ENCODE measurements at places on chromosomes 2 and 18.

GRCh38 chr2:140063356-140063755 lies 1283.2 kb upstream of the NXPH2 start:
- DNase-seq, result no peak

- DNase-seq, result no peak
Observed at GRCh38 chr2:144941743-144942488, 422.0 kb upstream of the ZEB2 start.

DNA sequence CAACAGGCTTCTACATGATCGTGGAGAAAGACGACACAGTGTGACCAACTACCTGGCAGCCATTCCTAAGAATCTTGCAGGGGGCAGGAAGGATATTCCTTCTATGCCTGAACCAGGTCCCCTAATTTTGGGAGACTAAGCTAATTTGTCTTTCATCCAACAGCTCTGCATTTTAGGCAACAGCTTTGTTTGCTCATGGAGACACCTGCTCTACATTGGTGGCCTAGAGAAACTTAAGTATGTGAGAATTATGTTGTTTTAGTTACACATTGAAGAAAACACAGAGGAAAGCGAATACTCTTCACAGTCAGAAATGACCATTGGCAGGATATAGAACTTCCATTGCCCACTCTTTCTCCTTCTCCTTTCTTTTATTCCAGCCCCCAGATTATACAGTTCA lies 75.2 kb downstream of the ASXL3 start:
- no peak for DNase-seq

DNA sequence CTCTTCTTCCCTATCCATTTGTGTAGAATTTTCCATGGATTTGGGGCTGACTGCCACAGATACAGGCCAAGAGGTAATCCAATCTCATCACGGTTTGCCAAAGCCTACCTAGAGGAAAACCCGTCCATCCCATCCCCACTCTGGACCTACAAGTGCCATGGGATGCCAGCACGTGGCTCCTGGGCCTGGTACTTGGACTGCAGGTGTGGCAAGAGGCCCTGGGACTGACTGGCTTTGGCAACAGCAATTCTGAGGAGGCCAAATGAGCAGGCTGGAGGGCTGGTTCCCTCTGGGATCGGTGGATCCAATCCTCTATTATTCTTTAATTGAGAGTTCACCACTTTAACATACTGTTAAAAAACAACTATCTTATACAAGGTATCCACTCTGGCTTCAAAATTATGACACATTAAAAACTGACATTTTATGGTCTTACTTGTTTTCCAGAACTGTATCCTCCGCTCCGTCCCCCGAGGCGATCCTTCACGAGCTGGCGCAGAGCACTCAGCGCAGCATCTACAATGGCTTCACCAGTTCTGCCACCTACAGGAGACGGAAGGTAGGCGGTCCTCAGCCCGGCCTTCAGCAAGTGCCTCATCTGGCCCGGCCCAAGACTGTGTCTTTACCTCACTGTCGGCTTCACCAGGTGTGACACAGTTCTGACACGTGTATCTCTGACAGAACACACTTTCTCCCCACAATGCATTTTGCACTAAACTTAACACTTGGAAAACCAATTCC lies 19.8 kb downstream of the PDIA6 start:
- no peak for DNase-seq

- no peak for DNase-seq
Observed at GRCh38 chr18:58139459-58140386, 95.7 kb downstream of the NEDD4L start.

DNA sequence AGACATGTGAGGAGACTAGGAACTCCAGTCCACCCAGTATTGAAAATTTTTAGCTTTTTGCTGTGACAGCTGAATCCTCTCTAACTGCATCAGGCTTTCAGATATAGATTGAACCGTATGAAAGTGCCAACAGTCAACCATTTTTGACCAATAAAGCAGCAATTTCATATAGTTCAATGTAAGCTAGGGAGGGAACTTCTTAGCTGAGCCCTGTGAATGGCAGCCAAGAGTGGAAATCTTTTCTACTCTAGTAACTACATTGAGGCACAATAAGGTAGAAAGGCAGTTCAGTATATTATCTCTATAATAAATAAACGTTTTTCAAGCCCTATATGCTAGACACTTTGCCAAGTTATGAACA lies 96.3 kb upstream of the TANK start:
- DNase-seq, result no peak

GRCh38 chr18:8319798-8320489 lies 289.3 kb upstream of the RAB12 start:
- no peak for DNase-seq

DNA sequence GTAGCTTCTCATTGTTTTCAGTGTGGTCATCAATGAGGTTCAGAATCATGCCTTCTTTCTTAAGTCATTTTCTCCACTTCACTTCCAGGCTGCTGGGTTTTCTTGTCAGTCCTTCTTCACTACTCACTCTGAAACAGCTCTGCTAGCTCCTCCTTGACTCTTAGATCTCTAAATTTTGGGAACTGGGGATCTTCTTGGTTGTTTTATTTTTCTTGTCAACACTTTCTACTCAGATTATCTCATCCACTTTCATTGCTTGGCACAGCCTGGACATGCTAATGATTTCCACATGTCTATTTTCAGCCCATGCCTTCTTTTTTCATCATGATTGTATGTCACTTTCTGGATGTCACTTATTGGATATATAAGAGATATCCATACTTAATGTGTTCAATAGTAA lies 517.8 kb upstream of the DSEL start:
- no peak for DNase-seq

DNA sequence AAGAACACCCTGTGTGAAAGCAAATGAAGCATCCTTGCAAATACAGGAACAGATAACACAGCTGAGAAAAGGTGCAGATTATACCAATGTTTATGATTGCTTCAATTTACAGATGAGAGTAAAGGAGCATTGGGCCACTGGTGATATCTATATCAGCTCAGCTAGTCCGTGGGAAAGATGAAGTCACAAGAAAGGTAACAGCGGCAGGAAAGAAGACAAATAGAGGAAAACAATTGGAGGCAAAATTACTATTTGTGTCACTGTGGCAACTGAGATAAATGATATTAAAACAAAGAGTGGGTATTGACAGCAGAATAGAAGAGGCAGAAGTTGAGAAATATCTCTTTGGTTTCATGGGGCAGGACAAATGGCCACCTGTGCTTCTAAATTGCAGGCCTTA lies 121.2 kb upstream of the CAVIN2 start:
- no peak for DNase-seq

DNA sequence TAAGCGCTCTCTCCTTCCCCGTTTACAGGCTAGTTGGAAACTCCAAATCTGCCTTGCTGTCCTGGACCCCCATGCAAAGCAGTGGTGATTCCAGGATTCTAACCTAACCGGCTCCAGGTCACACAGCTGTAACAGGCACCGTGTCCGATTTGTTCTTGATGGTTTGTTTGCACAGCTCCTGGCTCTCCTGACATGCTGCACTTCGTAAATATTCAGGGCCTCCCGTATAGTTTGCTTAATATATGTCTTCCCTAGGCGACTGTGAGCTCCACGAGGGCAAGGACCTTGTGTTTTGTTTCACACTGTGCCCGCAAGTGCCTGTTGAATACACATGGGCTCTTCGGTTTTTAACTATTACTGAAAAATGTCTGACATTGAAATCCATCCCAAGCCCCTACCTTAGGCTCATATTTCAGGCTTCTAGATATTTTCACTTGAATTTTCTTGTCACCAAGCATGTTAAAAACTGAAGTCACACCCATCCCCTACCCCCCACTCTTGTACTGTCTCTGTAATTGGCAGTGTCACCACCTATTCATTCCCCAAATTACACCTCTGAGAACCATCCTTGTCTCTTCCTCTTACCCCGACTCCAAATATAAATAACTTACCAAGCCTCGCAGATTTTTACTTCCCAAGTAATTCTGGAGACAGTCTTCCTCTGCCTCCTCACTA lies 1.0 kb upstream of the PUM2 start:
- no peak for DNase-seq

- no peak for DNase-seq
Observed at GRCh38 chr2:149184991-149185390, 145.4 kb upstream of the LYPD6 start.

- DNase-seq, result no peak
Observed at GRCh38 chr18:44625386-44625785, 55.3 kb upstream of the SETBP1 start.

GRCh38 chr18:78416853-78417252 lies 562.8 kb upstream of the SALL3 start:
- no peak for DNase-seq

DNA sequence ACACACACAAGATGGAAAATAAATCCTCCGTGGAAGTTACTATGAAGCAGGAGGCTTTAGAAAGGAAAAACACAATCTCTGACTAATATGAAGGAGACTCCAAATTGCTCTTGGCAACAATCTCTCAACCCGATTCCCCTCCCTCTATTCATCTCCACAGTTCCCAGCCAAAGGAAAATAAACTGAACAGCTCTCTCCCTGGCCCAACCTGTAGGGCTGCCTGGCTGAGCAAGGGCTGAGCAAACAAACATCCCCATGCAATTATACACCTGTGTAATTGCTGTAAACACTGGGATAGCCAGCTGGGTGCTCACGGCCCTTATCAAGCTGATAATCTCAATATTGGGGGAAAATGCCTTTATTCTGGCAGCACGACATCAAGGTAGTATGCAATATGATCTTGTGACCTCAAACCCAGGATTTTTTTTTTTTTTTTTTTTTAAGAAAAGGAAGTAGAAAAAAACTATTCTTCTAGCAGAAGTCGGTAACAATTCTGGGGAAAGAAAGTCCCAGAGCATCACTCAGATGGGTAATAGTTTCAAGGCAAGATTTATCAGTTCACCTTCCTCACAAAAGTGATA lies 203.3 kb upstream of the SMAD2 start:
- no peak for DNase-seq

GRCh38 chr2:191245869-191246531 lies 796 bp downstream of the MYO1B start:
- DNase-seq, result peak; percentile 3

DNA sequence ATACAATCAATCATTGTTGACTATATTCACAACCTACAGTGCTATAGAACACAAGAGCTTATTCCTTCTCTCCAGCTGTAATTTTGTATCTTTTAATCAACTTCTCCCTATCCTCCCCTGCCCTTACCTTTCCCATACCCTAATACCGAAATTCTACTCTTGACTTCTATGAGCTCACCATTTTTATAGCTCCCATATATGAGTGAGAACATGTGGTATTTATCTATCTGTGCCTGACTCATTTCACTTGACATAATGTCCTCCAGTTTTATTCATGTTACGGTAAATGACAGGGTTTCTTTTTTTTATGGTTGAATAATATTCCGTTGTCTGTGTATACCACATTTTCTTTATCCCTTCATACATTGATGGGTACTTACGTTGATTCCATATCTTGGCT lies 2.6 kb downstream of the MROH2A start:
- no peak for DNase-seq

- no peak for DNase-seq
Observed at GRCh38 chr18:10376731-10377130, 77.7 kb upstream of the APCDD1 start.

DNA sequence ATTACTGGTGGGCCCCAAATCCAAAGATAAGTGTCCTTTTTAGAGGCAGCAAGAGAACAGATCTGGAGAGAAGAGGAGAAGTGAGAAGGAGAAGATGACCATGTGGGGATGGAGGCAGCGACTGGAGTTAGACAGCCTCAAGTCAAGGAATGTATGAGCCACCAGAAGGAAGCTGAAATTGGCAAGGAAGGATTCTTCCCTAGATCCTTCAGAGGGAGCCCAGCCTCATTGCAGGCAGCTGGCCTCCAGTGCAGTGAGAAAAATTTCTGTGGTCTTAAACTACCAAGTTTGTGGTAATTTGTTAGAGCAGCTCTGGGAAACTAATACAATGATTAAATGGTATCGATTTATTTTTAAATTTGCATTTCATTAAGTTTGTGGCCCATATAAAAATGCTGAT lies 167.9 kb downstream of the NCKAP5 start:
- no peak for DNase-seq

DNA sequence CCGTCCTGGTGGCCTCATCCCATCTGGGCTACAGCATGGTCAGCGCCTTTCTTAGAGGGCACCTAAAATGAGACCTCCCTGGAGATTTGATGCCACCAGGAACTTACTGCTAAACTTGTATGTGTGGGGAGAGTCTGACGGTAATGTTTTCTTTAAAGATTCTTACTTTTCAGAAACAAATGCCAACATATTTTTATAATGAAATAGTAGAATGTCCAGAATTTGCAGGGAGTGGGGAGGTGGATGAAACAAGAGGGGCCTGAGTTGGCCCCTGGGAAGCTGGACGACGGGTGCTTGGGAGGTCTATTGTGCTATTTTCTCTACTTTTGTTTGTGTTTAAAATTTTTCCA lies 118.8 kb upstream of the CTDP1 start:
- DNase-seq, result no peak

DNA sequence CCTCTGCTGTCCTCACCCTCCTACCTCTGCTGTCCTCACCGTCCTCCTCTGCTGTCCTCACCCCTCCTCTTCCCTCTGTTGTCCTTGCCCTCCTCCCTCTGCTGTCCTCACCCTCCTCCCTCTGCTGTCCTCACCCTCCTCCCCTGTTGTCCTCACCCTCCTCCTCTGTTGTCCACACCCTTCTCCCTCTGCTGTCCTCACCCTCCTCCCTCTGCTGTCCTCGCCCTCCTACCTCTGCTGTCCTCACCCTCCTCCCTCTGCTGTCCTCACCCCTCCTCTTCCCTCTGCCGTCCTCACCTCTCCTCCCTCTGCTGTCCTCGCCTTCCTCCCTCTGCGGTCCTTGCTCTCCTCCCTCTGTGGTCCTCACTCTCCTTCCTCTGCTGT lies 11.8 kb downstream of the GAD1 start:
- DNase-seq, result no peak

DNA sequence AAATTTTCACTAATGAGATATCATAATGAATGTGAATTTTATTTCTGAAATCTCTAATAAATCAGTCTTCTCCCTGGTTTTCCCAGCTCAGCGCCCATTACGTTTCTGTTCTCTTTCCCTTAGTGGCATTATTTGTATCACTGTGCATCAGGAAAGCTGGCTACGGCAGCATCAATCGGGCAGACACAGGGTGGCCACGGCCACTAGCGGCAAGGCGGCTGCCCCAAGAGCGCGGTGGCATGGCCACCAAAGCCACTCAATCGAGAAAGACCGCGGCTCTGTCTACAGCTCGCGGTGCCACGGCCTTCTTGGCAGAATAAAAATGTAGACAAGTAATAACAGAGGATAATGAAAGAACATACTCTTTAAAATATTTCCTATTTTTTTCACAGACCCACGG lies 168.0 kb downstream of the RPIA start:
- no peak for DNase-seq

GRCh38 chr18:8685141-8685913 lies 20.0 kb upstream of the MTCL1 start:
- DNase-seq, result no peak

DNA sequence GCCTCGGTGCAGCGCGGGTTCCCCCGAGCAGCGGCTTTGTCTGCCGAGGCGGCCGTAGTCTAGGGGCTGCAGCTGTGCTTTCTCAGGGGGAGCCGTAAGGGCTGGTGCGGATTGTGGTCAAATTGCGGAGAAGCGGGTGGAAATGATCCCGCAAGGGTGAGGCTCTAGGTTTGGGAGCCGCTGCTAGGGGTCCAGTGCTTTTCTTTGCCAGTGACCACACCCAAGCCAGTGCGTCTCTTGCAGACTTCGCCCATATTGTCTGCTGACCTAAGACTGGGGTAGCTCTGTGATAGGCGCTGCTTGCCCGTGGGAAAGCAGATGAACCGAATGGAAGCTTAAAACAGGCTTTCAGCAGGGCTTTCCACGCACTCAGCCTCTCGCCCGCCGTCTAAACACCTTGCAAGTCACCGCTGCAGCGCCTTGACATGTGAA lies 2.1 kb downstream of the DPYSL5 start:
- no peak for DNase-seq
